ENCODE measurements at places on chromosomes 6 and 20. TPM values are rescaled to one million over a fixed set of nuclear protein-coding genes. Genes with fewer than 3 reads are reported as not detected.

DNA sequence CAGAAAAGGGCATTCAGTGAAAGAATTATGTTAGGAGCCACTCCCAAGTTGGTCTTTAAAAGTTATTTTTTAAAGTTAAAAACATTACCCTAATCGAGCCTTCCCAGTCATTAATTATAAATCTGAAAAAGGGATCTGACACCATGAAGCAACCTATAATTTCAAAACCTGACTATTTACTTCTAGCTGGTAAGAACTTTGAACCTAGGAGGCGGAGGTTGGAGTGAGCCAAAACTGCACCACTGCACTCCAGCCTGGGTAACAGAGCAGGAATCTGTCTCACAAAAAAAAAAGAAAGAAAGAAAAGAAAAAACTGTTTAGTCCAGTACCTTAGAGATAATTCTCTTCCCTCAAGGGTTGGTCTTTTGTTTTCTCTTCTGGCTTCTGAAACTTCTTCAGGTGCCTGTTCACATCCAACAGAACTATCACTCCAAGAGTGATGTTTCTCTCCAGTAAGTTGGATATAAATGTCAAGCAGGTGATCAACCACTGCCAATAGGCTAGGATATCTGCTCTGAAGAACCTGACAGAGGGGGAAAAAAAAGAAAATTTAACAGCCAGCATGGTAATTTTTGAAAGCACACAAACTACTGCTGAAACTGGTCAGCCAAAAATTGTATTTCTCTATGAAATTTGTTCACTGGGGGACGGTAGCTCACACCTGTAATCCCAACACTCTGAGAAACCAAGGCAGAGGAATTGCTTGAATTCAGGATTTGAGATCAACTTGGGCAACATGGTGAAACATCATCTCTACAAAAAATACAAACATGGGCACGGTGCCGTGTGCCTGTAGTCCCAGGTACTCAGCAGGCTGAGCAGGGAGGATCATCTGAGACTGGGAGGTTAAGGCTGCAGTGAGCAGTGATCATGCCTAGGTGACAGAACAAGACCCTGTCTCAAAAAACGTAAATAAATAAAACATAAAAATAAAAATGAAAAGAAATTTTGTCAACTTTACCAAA lies 38.2 kb downstream of the MDN1 start:
- ATAC-seq = no peak

MRPS10 gene
- 29.2 TPM for total RNA-seq

SLC22A2 gene
- not detected for total RNA-seq

- no peak for ATAC-seq
Measured at GRCh38 chr6:47008397-47008763, 33.8 kb downstream of the ADGRF1 start.

GRCh38 chr20:17636523-17637412 lies 45.3 kb downstream of the RRBP1 start:
- no peak for ATAC-seq

- ATAC-seq = no peak
Measured at GRCh38 chr20:8476021-8476420, 344.0 kb downstream of the PLCB1 start.

ZNF337 gene
- 19.9 TPM for total RNA-seq

- ATAC-seq = no peak
Measured at GRCh38 chr20:61723529-61724257, 342.0 kb downstream of the TAF4 start.

CCDC170 gene
- total RNA-seq = 0.77 TPM

GRCh38 chr20:61695741-61696140 lies 369.9 kb downstream of the TAF4 start:
- ATAC-seq = no peak

- peak; percentile 93 for ATAC-seq
Measured at GRCh38 chr6:16712931-16713484, 48.3 kb downstream of the ATXN1 start.

DNA sequence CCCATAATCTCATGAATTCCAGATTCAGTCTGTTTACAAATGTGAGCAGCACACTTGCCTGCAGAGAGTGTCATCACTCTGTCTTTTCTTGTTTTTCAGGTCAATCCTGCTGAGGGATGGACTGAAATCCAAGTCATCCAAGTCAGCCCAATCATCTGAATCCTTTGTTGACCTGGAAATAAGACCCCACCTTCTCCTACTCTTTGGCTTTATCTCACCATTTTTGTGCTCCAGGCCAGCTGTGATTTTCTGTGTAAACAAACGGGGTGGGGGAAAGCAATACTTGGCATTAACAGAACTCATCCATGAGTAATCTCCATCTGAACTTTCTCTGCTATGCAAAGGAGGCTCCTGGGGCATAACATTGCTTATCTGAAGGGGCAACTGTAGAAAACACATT lies 16.9 kb upstream of the GSTA4 start:
- ATAC-seq = no peak

FRMD1 gene
- total RNA-seq = 0.54 TPM

- no peak for ATAC-seq
Measured at GRCh38 chr6:8086755-8087306, 15.5 kb downstream of the EEF1E1 start.

DNA sequence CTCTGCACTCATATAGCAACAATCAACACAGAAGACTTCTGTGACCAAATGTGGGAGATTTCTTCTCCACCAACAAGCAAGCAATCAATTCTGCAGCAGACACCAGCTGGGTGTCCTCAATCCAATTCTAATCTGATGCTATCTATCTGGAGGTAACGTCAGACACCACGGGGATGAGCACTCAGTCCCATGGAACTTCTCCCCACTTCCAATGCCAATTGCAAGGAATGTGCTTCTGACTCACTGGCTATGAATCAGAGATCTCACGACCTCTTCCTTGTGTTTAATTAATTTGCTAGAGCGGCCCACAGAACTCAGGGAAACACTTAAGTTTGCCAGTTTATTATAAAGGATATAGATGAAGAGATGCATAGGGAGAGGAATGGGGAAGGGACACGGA lies 103.5 kb upstream of the SIRPG start:
- no peak for ATAC-seq

PBOV1 gene
- total RNA-seq = not detected

DNA sequence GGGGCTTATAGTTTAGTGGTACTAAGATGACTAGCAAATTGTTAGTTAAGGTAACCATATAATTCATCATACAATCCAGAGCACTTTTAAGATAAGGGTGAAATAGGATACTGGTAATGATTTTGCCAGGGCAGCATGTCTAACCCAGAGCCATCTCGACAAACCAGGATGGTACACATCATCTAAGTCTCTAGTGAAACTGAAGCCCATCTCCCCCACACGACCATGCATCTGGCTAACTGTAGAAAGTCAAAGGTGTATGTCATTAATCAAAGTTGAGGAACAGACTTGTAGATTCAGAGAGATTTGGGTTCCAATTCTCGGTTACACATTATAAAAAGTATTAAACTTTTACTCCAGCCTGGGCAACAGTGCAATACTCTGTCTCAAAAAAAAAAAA lies 78.3 kb downstream of the PRKN start:
- no peak for ATAC-seq

- no peak for ATAC-seq
Measured at GRCh38 chr6:45371924-45372573, 5.7 kb downstream of the SUPT3H start.

DNA sequence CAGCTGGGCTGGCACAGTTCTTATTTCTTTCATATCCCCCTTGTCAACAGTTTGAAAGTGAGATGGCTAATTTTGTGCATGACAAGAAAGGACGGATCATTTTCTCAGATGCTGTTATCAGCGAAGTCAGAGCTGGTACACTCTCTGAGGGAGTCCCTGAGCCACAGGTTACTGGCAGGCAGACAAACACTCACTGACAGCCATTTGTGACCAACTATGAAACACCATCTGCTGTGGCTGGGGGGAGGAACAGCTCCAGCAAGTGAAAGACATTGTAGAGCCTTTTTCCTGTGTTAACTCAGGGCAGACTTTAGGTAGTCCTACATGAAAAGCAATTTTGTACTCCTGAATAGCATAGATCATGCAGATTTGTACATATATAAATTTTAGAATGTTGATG lies 22.2 kb downstream of the OLIG3 start:
- no peak for ATAC-seq

DNA sequence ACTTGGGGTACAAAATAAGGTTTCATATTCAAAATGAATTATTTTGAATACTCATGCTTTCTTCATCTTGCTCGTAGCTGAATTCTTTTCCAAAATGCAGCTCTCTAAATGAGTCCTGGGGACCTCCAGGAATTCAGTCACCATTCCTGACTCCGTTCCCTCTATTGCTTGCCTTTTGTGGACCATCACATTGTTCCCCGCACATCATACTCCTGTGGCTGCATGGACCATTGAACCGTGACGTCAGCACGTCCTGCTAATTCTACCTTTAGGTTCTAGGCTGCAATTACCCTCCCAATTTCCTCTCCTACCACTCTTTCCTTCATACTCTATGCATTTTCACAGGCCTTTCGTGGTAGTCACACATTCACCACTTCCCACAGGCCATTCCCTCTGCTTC lies 173.1 kb upstream of the ID4 start:
- no peak for ATAC-seq

DNA sequence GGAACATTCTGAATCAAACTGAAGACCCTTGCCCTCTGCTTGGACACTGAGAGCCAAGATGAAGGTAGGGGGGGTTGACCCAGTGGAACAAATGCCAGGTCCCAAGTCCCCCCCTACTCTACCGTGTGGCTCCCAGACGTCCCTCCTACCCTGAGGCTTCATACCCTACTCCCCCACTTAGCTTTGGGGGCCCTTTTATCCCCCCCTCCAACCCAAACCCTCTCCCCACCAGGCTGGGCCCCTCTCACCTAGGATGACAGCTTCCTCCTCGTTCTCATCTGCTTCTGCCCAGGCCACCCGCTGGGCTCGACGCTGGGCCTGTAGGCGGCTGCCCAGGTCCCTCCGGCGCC lies 1.5 kb downstream of the DDRGK1 start:
- ATAC-seq = no peak

ZNF391 gene
- total RNA-seq = 7.0 TPM

DNA sequence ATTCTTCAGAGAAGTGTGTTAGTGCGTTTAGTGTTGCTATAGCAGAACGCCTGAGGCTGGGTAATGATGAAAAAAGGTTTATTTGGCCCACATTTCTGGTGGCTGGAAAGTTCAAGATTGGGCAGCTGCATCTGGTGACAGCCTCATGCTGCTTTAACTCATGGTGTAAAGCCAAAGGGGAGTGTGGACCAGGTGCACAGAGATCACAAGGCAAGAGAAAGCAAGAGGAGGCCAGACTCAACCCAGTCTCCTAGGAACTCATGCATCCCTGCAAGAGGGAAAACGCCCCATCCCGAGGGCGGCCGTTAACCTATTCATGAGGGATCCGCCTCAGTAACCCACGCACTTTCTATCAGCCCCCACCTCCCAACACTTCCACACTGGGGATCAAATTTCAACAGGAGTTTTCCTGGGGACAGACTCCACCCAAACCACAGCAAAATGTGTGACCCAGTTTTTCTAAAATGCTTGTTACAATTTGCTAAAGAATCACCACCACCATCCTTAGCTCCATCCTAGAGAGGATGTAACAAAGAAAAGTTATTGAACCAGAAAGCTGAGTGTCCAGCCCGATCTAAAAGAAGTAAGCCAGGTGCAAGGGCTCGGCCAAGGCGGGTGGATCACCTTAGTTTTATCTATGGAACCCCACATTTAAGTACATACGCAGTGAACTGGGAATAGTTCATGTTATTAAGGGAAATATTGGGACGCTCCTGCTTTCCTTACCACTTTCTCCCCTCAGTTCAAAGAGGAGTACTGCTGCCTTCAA lies 164.8 kb downstream of the QKI start:
- ATAC-seq = peak; percentile 25

ZNF341 gene
- 1.7 TPM for total RNA-seq

TRIM31 gene
- not detected for total RNA-seq

ACTL10 gene
- 1.9 TPM for total RNA-seq

GRCh38 chr6:35275744-35276260 lies 16.3 kb downstream of the ZNF76 start:
- no peak for ATAC-seq

DNA sequence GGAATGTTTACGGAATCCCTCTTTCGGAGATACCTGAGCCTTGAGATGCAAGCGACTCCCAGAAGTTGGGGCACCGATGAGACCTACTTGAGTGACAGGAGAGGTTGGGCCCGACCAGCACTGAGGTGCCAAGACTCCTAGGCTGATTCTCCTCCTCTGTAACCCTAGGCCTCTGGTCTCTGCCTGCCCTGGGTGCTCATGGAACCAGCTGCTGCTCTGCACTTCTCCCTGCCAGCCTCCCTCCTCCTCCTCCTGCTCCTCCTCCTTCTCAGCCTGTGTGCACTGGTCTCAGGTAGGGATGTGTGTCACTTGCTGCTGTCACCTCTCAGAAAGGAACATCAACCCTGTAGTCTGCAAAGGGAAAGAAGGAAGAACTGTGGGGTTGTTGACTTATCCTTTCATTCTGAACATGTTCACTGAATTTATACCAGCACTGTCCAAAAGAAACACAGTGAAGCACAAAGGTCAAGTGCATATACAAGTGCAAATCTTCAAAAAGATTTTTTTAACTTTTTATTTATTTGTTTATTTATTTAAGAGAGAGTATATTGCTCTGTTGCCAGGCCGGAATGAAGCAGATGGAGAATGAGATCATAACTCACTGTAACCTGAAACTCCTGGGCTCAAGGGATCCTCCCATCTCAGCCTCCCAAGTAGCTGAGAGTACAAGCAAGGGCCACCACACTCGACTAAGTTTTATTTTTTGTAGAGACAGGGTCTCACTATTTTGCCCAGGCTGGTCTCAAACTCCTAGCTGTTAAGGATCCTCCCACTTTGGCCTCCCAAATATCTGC lies 913 bp downstream of the BTN2A2 start:
- ATAC-seq = peak; percentile 32

DNA sequence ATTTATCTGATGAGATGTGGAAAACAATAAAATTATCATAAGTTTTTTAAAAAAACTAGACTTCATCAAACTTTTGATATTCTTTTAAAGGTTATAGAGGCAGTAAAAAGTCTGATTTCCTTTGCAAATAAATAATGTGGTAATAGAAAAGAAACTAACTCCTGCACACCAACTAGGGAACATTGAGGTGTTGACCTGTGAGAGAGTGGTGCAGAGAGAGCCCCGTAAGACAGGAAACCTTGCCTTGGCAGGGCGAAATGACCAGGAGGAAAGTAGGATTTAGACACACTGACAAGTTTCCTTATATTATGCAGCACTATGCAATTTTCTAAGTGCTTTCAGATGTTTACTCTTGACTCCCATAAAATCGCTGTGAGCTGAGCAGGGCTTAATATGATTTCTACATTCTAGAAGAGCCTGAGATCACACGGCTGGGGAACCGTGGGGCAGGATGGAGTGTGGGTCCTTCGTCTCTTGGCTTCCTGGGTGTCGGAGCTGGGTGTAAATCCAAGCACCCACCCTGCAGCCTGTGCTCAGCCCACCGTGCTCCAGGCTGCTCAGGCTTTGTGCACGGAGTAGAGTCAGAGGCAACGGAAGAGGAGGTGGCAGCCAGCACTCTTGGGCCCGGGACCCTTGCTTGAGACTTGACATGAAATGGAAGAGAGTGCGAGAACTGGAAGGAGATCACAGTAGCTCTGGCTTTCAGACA lies 61.3 kb upstream of the FOXQ1 start:
- ATAC-seq = no peak

- no peak for ATAC-seq
Measured at GRCh38 chr6:168134560-168135201, 55.7 kb upstream of the FRMD1 start.

WASF1 gene
- 11.8 TPM for total RNA-seq

PRRT1 gene
- 1.2 TPM for total RNA-seq

Data from gastroesophageal sphincter (tissue), 4 donors.